Endothelial cell (in vitro differentiated cells): ENCODE measurements at places on chromosomes 13 and 19. TPM values are rescaled to one million over a fixed set of nuclear protein-coding genes. Genes with fewer than 3 reads are reported as not detected.

DNA sequence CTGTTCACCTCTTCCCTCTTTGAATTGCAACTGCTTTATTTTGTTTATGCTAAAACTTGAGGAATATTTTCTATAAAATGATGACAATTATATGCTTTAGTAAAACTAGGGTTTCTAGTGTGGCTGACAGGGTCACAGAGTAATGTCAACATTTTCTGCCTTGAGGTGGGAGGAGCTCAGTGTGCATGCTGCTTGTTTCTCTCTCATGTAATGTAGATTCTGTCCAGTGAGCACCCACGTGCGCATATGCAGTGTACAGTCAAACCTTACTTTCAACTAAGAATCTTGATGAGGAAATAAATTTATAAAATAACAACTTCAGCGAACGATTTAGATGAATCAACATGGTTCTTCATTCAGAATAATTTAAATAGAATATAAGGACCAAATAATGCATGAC is 603.9 kb downstream of the PCDH17 start:
- DNase-seq = no peak

- no peak for DNase-seq
These were observed 1394.9 kb upstream of the PRR20A start for GRCh38 chr13:55745828-55746227.

- DNase-seq = no peak
These were observed 1242.2 kb upstream of the MIR17HG start for GRCh38 chr13:90105276-90105675.

GRCh38 chr13:39825886-39826285 is 170.4 kb downstream of the COG6 start:
- no peak for DNase-seq

GRCh38 chr19:54573330-54573872 is at the start of gene LILRA2:
LILRA2 (plus strand) TSS chr19:54573790; CDS start chr19:54573879, 89 bp downstream.
- DNase-seq = no peak

DNA sequence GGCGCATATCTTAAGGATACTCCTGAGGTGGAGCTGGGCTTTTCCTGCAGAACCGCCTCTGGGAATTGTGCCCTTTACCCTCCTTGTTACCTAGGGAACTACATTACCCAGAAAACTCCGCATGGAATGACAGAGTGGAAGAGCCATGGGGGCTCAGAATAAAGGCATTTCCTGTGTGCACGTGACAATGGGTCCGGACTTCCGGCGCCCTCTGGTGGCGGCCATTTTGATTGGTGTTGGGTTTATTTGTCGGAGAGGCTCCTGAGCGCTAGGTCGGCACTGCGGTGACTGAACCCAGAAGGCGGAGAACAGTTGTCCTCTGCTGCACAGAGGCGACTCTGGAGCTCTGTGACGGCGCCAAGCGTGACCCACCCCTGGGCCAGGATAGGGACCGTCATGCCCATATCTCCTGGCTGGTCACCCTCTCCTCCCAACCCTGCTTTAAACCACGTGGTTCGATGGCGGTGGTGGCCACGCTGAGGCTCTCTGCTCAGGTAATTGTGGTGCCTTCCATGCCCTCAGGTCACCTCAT is at the start of gene ZNF587B:
TSS of gene ZNF587B (plus strand) at position 229 of the 532 bp plus-strand sequence. CDS start at position 459, 230 bp downstream.
- DNase-seq = peak; percentile 84

DNA sequence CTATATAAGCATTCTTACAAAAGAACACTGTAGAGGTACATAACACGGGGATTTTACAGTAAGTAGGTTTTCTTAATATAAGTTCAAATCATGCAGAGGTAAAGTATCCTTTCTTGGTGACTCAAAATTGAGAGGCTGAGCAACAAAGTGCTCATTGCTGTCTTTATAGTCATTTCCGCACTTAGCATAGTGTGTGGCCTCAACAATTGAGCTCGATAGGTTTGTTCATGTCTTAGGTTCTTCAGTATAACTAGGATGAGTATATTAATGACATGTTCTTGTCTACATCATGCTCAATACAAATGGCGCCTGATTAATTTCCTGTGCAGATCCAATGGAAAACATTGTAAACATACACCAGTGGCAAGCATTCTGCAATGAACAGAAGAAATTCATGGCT is 1.4 kb downstream of the WDFY2 start:
- no peak for DNase-seq

DNA sequence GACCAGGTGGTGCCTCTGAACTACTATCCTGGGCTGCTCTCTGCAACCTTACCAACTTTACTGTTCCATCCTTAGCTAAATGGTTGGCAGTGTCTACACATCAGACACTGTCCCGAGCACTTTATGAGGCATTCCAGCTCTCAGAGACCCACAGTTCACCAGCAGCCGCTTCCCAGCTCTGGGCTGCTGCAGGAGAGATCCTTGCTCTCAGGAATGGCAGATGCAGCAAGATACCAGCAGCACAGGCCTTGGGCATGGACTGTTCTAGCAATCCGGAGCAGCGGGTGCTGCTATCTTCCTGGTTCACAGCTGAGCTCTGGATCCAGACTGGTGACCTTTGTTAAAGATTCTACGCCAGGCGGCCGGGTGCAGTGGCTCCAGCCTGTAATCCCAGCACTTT is 3.3 kb upstream of the LPAR2 start:
- no peak for DNase-seq

GRCh38 chr13:57799624-57800023 is 168.1 kb downstream of the PCDH17 start:
- no peak for DNase-seq

DNA sequence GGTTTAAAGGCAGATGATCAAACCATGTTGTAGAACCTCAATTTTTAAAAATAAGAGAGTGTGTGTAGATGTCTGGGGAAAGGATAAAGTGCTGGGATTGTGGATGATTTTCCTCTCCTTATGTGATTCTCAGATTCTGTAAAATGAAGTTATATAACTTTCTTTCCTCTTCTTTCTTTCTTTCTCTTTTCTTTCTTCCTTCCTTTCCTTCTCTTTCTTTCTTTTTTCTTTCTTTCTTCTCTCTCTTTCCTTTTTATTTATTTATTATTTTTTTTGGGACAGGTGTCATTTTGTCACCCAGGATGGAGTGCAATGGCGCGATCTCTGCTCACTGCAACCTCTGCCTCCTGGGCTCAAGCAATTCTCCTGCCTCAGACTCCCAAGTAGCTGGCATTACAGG is 82.6 kb downstream of the GADD45B start:
- DNase-seq = no peak

GRCh38 chr13:97715763-97716162 is 237.7 kb upstream of the IPO5 start:
- DNase-seq = no peak

DNA sequence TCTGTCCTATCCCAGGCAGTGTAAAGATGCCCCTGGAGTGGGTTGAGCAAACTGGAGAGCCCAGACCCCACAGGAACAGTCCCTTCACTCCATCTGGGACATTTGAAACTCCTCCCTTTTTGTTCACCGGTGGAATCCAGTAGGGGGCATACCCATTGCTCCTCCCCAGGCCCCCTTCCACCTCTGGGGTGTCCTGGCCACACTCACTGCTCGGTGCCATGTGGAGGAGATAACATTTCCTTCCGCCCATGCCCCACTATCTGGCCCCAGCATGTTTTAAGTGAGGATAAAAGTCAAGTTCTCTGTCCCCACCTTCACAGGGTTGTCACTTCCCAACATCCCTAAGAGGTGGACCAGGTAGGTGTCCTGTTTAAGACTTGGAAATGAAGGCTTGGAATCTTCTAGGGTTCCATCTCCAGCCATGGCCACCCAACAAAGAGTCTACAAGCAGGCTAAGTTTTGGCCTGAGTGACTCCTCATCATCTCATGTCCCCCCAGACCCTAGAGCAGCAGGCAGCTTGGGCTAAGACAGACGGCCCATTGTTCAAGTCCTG is 9.3 kb downstream of the ZNF526 start:
- DNase-seq = no peak

DNA sequence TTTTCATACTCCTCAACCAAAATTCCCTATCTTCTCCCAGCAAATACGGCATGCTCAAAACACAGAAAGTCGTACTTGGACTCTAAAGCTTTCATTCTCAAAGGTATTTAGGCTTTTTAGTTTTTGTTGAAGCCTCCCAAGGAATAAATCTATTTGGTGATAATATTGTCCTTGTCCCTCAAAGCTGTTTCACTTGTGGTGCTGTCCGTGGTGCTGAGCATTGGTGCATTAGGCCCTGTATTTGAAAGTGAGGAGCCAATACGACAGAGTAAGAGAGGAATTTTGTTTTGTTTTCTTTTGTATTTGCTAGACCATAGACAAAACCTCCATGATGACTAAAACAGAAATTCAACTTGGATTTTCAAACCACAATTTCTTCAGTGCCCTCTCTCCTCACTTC is 3.2 kb upstream of the LGALS13 start:
- peak; percentile 60 for DNase-seq

- DNase-seq = no peak
These were observed 1.3 kb upstream of the GNG7 start for GRCh38 chr19:2703691-2704216.

GRCh38 chr13:81639984-81640582 is 1299.2 kb upstream of the SPRY2 start:
- peak; percentile 8 for DNase-seq

- no peak for DNase-seq
These were observed 23.3 kb downstream of the N4BP2L2 start for GRCh38 chr13:32515246-32515645.

DNA sequence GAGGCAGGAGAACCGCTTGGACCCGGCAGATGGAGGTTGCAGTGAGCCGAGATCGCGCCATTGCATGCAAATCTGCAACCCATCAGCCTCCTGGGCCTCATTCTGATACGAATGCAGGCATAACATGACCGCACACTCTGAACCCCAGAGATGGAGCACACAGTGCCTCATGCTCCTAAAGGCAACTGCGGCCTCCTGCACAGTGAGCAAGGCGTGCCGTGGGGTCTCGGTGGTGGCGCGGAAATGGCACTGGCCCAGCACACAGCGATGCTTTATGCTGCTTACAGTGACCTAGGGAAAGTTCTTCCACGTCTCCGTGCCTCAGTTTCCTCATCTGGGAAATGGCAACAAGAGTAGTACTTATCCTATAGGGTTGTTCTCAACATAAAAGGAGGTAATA is 2.0 kb upstream of the C19orf12 start:
- no peak for DNase-seq

- no peak for DNase-seq
These were observed 2.9 kb upstream of the FTL start for GRCh38 chr19:48962029-48962848.

DNA sequence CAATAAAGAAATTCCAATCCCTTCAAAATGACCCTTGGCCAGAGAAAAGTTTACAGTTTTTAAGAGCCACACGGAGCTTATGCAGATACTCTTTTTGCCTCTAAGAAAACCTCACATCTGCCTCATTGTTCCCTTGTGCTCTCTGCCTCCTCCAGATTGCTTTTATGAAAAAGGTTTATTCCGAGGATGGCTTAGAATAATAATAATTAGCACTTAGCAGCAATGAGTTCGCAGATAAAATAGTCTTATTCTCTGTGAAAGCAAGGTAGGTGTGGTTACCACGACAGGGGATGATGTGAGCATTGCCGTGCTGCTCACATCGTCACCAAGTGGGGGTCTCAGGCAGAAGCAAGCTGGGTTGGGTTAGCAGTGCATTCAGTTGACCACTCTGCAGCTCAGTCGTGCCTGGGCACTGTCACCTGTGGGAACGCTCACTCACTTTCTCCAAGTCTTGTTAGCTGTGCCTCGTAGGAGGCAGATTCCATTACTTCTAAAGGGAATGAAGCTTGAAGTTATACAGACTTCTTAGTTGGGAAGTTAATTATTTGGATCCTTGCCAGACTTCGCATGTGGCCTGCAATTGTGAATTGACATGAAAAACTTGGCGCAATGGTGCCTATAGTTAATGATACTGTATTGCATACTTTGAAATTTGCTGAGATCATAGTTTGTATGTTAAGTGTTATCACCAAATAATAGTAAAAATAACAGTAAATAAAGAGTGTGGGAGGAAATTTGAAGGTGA is 157.2 kb downstream of the MYO16 start:
- DNase-seq = no peak

DNA sequence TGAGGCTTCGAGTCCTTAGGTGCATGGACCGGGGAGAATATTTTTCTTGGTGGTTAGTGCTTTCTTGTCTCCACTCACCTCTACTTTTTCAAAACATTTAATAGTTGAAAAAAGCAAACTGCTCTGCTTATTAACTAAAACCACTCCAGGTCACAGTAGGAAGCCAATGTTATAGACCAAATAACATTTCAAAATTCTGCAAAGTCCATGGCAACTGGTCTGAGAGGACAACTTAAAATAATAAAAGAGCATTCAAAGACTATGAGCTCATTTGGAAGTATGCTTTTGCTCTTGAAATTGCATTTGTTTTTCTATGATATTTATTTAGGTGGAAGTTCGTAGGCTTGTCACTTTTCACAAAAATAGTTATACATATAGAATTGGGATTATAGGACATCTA is 483.0 kb downstream of the DCT start:
- DNase-seq = no peak

DNA sequence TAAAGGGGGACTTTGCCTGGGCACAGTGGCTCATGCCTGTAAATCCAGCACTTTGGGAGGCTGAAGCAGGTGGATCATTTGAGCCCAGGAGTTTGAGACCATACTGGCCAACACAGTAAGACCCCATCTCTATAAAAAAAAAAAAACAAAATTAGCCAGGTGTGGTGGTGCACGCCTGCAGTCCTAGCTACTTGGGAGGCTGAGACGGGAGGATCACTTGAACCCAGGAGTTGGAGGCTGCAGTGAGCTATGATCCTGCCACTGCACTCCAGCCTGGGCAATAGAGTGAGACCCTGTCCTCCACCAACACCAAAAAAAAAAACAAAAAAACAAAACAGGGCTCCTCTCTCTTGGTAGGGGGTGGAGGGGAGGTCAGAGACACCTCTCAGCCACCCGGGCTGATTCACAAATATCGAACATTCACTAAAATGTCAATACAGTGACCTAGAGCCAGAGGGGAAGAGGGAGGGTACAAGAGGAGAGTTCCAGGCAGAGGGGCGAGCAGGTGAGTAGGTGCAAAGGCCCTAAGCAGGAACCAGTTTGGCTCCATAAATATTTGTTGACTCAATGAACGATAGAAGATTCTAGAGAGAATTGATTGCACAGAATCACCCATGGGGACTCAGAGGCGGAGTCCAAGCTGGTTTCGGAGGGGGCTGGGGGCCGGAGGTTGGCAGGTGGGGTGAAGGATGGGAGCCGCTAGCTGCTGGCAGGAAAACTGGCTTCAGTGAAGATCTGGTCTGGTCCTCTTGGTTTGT is 1.0 kb upstream of the CREB3L3 start:
- no peak for DNase-seq

- no peak for DNase-seq
These were observed 396.9 kb downstream of the IRS2 start for GRCh38 chr13:109389456-109389855.

GRCh38 chr19:31372246-31372781 is 23.1 kb upstream of the TSHZ3 start:
- DNase-seq = no peak

- DNase-seq = no peak
These were observed 18.3 kb upstream of the ZNRF4 start for GRCh38 chr19:5436948-5437306.

GRCh38 chr19:46181388-46181779 is 33.3 kb downstream of the IGFL2 start:
- no peak for DNase-seq

The ZNF579 gene
- total RNA-seq = 36.4 TPM

The S1PR2 gene
- 9.3 TPM for total RNA-seq

The LYL1 gene
- total RNA-seq = 68.6 TPM

The SIGLEC10 gene
- total RNA-seq = not detected

The PRDX2 gene
- 215 TPM for total RNA-seq

The YIPF2 gene
- total RNA-seq = 51.4 TPM

The PSPN gene
- 4.6 TPM for total RNA-seq

The LYPD3 gene
- total RNA-seq = 0.67 TPM

The SSC5D gene
- 0.95 TPM for total RNA-seq

The ZNF283 gene
- total RNA-seq = 9.3 TPM

The ARL11 gene
- 1.4 TPM for total RNA-seq

The ZNF99 gene
- not detected for total RNA-seq
